ENCODE measurements at places on chromosomes 3 and 15.

DNA sequence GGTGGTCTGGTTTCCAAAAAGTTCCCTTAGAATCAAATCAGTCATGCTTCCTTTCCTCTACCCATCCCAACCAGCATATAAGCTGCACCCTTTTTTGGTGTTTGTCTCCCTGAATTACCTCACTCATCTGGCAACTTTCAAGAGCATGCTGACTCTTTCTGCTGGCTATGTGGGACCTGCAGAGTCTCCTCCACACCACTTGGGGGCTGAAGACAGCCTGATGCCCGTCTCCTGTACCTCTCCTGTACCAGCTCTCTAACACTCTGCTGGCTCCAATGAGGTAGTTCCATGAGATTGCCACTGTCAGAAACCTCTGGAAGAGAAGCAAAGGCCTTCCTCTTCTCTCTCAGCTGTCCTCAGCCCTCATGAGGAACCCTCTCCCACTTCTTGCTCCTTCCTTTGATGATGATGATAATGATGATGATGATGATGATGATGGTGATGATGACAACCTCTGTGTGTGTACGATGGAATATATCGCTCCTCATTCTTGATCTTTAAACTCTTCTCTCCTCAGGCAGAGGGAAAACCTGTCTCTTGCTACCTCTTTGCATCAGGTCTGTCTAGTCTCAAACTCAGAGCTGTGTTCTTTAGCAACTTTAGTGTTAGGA is 257.5 kb downstream of the ZNF621 start:
- DNase-seq = no peak

GRCh38 chr3:126349611-126350501 is 7.4 kb downstream of the KLF15 start:
- no peak for DNase-seq

GRCh38 chr3:55576621-55577388 is 89.7 kb upstream of the WNT5A start:
- DNase-seq = no peak

DNA sequence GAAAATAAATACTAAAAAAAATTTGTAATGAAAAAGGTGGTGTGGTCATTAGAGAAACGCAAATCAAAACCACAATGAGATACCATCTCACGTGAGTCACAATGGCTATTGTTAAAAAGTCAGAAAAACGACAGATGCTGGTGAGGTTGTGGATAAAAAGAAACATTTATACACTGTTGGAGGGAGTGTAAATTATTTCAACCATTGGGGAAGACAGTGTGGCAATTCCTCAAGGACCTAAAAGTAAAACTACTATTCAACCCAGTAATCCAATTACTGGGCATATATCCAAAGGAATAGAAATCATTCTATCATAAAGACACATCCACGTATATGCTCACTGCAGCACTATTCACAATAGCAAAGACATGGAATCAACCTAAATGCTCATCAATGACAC is 120.3 kb downstream of the MYO9A start:
- DNase-seq = no peak

GRCh38 chr15:90360746-90361145 is 8.7 kb downstream of the ZNF774 start:
- DNase-seq = no peak

GRCh38 chr15:51079226-51079625 is 15.5 kb downstream of the TNFAIP8L3 start:
- no peak for DNase-seq

DNA sequence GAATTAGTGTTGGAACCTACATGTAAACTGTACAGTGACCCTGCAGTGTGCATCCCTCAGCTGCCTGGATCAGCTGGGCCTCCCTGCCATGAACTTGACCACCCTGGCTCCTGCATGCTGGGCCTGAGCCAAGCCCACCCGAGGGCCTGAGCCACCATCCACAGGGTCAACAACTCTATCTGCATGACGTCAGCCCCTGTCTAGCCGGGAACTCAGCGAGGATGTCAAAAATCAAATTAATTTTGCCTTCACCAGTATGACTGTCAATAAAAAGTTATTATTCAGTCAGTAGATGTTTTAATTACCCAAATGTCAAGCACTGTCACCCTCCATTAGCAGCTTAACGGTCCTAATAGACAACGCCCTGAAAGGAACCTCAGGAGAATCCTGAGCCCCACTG is 181.4 kb downstream of the NTRK3 start:
- DNase-seq = no peak

DNA sequence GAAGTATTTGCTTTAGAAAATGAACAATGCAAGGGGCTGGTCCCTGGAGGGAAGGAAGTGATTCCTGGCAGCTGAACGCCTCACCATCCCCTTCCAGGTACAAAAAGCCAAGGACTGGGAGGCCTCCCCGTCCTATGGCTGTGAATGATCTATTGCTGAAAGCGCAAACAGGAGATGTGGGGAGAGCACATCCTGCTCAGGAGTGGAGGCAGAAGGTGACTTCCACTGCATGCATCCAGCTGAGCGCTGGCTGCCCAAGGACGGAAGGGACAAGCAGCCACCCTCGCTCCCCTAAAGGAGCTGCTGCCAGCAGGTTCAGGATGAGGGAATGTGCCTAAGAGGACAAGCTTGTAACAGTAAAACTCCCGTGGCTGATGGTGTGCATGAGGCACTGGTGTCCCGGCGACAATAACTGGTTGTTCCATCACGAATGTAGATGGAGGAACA is 41.4 kb downstream of the ABTB1 start:
- no peak for DNase-seq

GRCh38 chr3:178480795-178481194 is 55.4 kb upstream of the KCNMB2 start:
- no peak for DNase-seq

- no peak for DNase-seq
Measured at GRCh38 chr3:187287256-187287655, 4.3 kb downstream of the MASP1 start.

- no peak for DNase-seq
Measured at GRCh38 chr3:159757341-159758060, 231.1 kb upstream of the IL12A start.

- DNase-seq = no peak
Measured at GRCh38 chr3:59566481-59566975, 516.7 kb upstream of the CFAP20DC start.

DNA sequence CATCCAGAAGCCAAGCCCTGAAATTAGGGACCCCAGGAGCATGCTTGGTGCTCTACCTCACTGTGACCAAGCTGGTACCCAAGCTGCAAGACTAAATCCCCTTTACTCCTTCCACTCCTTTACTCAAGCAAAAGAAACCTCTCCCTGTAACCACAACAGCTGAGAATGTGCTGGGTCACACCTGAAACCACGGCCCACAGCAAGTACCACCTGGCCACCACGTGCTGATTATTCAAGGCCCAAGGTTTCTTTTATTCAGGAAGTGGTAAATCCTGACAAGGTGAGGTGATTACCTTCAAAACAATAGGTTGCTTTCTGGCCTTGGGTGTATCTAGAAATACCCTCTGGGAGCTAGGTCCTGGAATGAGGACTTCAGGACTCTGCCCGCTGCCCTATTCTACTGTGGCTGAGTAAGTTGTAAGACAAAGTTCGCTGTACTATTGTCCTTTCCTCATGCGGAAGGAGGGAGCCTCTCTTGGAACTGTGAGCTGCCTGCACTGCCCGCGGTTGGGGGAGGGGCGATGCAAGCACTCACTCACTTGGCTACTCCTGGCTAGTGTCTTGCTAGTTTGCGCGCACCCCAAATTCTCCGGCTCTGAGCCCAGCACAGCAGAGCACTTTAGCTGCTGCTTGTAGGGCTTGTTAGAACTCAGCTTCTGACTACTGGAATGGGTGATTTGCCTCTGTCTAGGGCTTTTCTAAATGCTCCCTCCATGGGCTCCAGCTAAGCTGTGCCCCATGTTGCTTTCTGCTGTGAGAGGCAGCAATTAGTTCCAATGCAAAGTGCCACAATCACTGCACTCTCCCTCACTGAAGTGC is 487.1 kb upstream of the CNTN3 start:
- no peak for DNase-seq

DNA sequence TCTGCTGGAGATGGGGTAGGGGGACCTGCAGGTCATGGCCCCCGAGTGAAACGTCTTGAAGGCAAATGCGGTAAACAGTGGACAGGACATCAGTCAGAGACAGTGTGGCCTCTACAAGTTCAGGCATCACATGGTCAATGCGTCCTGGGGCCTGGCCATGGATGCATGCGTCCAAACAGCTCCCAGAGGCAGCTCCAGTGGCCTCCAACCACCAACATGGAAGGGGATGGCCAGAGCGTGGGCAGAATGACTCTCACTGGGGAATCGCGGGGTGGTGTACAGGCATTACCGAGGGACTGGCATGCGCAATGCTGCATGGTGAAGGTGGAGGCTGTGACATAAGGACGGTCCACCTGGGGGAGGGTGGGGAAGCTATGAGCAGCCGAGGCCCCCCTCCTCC is 35.6 kb upstream of the IQSEC1 start:
- no peak for DNase-seq

DNA sequence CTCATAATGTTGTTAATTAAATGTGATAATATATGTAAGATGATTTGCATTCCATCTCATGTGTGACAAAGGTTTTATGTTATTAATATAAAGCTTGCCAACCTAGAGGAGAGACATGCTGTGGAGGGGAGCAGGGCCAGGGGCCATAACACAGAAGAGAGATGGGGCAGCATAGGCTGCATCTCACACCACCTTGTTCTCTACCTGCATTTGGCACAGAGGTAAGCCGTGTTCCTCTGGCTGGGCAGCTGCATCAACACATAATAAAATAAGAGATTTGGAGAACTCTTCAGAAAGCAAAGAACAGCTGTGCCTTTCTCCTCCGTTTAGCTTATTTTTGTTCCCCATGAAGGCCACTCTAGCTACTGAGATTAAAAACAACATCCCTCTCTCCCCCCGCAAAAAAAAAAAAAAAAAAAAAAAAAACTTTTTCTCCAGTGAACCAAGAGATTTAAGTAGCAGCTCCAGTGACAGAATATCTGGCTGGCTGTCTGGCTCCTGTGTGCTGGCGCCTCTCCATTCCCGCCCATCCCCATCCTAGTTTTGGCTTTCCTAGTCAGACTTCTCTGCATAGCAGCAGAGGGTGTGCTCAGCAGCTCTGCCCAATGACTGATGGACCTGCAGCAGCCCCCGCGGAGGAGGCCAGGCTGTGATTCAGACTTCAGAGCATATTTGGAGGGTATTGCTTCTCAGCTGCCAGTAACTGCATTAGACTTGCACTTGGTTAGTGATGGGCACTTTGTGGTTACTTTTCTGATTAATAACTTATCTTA is 52.2 kb upstream of the STXBP5L start:
- DNase-seq = no peak

DNA sequence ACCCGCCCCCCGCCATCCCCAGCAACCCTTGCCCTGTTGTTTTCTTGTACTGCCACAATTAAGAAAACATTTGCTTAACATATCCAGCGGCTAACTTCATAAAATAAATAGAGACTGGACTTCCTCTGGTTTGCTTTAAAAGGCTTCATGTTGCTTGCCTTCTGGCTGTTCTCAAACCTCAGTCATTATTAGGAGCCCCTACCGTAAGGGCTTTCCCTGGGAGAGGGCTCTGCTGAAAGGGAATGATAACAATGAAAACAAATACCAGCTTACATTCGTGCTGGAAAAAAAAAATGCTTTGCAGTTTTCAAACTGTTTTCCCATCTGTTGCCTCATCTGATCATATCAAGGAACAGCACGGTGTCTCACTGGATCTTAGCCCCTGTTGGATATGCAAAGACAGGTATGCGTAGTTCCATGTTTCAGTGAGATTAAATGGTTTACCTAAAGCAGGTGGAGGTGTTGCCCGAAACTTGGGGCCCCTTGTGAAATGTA is 77.2 kb upstream of the VGLL4 start:
- DNase-seq = no peak

DNA sequence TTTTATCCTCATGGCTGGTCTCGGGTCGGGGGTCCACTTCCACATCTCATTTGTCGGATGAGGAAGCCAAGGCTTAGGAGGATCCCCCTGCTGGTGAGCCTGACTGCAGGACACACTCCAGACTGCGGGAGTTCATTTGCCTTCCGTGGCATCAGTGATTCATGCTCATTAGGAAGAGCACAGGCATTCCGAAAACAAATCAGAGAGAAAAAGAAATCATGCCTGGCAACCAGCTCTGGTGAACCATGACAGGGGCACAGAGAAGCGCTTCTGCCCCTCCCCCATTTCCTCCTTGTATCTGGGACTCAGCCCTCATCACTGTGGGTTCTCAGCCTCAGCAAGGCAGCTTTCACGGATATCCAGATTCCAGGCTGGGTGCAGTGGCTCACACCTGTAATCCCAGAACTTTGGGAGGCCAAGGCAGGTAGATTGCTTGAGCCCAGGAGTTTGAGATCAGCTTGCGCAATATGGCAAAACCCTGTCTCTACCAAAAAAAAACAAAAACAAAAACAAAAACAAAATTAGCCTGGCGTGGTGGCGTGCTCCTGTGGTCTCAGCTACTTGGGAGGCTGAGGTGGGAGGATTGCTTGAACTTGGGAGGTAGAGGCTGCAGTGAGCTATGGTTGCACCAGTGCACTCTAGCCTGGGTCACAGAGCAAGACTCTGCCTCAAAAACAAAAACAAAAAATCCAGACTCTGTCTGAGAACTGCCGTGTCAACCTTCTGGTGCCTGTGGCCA is 28.4 kb downstream of the IRAK2 start:
- no peak for DNase-seq

DNA sequence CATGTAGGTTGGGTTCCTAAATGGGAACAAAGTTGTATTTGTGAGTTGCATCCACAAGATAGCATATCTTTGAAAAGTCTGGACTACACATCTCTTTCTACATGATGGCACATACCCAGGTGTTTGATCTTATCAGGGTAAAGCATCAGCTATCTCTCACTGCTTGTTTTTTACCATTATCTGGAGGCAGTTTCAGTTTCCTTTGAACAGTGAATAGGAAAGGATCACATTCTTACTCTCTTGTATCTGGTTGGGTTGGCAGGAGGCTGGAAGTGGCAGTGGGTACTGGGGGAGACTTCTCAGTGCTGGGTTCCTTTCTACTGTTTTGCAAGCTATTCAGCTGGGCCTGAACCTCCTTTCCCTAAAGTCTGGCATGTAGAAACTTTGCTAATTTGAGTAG is 4.1 kb downstream of the CEMIP start:
- no peak for DNase-seq

Measured in NCI-H1436 treated with DMSO at 0.1 percent for 48 hours (cell line).